Activated CD8-positive, alpha-beta memory T cell treated with anti-CD3 and anti-CD28 coated beads for 24 hours (primary cell): ENCODE measurements at places on chromosomes 2 and 18.

DNA sequence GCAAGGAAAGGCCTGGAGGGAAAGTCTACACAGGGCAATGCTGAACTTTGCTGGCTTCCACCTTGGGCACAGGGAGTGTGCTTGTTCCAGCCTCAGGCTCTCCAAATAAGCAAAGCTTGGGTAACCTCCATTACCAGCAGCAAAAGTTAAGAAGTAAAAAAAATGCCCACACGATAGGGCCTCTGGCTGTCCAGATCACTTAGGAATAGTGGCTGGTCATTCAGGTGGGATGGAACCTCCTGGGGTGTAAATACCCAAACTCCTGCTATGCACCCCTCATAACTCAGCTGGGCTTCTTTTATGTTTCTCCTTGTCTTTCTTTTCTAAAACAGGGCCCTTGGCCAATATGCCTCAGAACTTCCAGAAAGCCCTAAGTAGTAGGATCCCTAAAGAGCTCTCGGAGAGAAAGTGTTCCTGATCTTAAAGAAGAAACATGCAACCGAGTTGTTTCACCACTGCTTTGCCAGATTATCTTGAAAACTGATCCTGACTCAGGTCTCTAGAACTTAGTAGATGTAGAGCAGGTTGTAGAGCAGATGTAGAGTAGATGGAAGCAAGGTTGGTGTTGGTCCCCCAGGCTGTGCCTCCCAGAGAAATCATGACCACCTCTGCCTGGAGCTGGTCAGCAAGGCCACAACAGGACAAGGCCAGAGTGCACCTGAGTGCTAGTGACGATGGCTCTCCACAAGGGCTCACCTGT lies 2.0 kb upstream of the OSR1 start:
- DNase-seq: no peak

DNA sequence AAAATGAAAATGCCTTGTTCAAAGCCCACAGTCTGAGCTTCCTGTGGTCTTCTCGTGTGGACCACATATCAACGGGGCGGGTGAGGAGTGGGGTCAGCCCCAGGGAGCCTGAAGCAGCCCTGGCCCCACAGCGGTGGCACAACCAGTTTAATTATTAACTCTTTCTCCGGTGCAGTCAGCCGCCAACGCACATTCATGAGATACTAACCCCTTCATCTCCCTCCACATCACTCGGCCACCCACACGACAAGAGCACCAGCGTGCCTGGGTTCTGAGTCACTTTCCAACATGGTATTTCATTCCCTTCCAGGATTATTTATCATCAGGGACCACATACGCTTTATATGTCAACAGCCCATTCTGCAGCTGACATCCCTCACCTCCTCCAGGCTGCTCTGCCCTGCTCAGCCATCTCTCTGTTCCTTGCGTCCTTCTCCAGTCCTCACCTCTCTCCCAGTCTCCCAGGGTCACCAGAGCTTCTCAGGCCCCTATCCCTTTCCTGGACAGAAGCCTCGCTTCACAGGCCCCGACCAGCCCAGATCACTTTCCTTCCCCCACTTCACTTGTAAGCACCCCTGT lies 48.0 kb upstream of the ID2 start:
- DNase-seq: no peak

- DNase-seq: no peak
Measured at GRCh38 chr18:52869349-52869923, 529.4 kb downstream of the DCC start.

DNA sequence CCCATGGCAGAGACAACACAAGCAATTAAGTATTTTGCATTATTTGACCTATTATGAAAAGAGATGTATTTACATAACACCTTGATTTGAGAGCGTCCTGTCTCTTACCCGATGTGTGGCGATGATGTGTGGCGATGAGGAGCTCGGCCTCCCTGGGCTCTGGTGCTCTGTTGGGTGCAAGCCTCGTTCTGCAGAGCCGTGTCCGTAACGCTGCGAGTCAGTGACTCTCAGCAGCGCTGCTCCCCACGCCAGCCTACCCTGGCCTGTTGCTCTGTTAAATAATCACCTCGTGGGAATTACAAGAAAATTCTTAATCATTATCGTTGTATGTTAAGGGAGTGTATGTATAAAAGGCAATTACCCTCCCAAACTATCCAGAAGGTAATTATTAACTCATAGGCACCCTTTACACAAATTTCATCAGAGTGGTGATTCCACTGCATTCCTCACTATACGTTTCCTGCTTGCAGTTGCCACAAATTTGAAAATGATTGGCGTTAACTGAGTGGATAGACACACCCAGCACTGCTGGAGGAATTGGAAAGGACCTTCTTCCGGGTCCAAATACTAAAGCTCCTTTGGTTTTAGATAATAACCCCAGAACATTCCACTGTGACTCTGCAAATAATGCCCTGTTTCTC lies 52.0 kb upstream of the NFATC1 start:
- no peak for DNase-seq

- DNase-seq: no peak
Measured at GRCh38 chr2:130819226-130819607, 17.5 kb upstream of the ARHGEF4 start.

GRCh38 chr18:55534996-55535395 lies 53.0 kb downstream of the TCF4 start:
- DNase-seq: no peak

- no peak for DNase-seq
Measured at GRCh38 chr2:42459296-42459695, 34.5 kb downstream of the KCNG3 start.

GRCh38 chr18:49944663-49945062 lies 131.3 kb upstream of the ACAA2 start:
- no peak for DNase-seq

DNA sequence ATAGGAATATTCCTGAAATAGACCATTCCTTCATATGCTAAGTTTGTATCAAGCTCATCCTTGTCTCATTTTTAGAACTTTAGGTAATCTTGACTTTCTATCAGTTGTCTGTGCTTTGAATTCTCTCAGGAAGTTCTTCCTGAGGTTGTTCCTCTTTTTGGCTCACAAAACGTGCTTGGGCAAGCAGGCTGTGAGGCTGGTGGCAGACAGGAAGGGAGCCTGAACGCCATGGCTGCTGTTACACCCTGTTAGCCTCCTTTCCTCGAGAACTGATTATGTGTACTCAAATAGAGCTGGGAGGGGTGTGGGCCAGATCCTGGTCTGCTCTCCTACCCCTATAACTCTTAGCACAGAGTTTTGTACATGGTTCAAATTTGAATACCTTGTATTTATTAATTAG lies 136.4 kb upstream of the CELF4 start:
- no peak for DNase-seq

- DNase-seq: no peak
Measured at GRCh38 chr2:238425505-238425978, 1.2 kb upstream of the ASB1 start.
